NCI-H1417 treated with DMSO at 0.1 percent for 48 hours (cell line): ENCODE measurements at places on chromosomes 3 and 15.

- DNase-seq = no peak
Measured at GRCh38 chr15:89972085-89972484, 29.0 kb upstream of the ZNF710 start.

DNA sequence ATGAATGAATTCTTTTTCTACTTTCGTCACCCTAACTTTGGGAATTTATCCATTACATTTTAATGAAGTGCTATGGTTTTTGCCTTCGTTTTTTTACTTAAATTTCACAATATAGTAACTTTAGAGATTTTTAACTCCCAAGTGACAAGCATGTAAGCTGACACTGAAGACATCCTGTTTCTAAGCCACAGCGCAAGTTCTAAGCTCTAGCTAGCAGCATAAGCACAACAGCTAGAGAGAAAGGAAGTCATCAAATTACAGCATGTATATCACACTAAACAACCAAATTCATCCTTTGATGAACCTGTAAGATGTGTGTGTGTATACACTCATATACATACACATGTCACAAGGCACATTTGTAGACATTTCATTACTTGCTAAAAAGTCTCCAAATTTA is 119.3 kb downstream of the P3H2 start:
- no peak for DNase-seq

- DNase-seq = no peak
Measured at GRCh38 chr3:10273702-10274305, 18.9 kb downstream of the GHRL start.

- no peak for DNase-seq
Measured at GRCh38 chr3:102194760-102195159, 240.1 kb upstream of the ZPLD1 start.

- DNase-seq = no peak
Measured at GRCh38 chr3:51380601-51381332, 4.3 kb upstream of the MANF start.

GRCh38 chr15:48411971-48412591 is 80.9 kb downstream of the DUT start:
- DNase-seq = no peak

- no peak for DNase-seq
Measured at GRCh38 chr15:68313501-68314410, 36.2 kb downstream of the FEM1B start.

- DNase-seq = no peak
Measured at GRCh38 chr15:22911306-22911705, 68.9 kb downstream of the CYFIP1 start.

GRCh38 chr15:50049871-50050270 is 69.2 kb downstream of the ATP8B4 start:
- no peak for DNase-seq

DNA sequence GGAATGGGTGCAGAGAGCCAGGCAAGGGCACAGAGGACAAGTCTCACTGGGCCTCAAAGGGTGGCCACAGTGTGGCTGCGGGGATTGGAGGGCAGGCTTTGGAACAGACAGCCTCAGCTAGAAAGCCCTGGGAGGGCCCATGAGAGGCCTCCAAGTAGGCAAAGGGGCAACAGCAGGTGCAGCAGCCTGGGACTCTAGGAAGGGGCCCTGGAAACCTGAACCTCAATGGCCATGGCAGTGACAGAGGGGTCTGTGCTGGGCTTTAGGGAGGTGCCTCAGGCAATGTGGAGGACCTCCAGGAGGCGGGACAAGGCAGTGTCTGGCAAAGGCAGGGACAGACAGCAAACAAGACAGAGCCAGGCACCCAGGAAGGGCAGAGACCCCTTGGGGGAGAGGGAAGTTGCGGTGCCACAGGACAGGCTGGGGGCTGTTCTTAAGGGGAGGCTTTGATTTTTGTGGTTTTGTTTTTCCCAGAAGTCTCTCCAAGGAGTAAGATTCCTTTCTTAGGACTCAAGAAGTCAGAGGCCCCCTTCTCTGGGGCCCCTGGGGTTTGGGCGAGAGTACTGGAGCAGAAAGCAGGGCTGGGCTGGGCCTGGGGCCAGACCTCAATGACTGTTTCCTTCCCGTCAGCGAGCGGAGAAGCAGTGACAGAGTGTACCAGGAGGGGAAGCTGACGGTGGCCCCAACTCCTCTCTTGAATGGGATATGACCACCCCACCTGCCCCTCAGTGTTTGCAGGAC is 9.7 kb downstream of the STOML1 start:
- no peak for DNase-seq

DNA sequence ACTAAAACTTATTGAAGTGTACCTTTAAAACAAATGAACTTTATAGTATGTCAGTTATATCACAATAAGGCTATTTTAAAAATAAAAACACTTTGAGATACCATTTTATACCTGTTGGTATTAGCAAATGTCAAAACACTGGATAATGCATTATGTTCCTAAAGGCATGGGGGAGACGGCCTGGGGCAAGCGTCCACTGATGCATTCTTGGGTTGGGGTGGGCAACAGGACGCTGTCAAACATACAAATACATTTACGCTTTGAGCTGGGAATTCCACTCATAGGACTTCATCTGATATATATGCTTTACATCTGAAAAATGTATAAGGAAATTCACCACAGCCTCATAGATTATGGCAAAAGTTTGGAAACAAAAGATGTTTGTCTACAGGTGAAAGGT is 7.6 kb upstream of the GATA2 start:
- no peak for DNase-seq

GRCh38 chr15:78368651-78369050 is 28.5 kb downstream of the CRABP1 start:
- no peak for DNase-seq

DNA sequence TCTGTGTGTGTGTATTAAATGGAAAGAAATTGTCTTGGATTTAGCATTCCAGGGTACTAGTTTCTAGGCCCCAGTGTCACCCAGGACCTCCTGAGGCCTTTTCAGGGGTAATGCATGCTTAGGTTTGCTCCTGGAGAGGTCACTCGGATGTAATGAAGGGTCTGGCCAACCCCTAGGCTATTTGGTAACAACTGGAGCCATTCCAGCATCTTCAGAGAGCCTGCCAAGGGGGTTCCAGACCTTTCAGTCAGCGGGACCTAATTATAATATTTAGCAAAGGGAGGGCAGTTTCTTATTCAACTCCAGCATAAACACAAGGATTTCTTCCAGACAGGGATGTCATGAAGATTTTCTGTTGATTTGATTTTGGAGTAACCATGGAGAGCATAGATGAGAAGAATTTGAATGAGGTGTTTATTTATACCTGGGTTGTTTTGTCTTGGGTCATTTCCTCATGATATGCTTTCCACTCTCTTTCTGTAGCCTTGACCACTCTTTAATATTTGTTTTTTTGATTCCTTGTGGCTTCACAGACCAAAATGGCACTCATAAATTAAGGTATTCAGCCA is 17.4 kb downstream of the KAT2B start:
- no peak for DNase-seq

DNA sequence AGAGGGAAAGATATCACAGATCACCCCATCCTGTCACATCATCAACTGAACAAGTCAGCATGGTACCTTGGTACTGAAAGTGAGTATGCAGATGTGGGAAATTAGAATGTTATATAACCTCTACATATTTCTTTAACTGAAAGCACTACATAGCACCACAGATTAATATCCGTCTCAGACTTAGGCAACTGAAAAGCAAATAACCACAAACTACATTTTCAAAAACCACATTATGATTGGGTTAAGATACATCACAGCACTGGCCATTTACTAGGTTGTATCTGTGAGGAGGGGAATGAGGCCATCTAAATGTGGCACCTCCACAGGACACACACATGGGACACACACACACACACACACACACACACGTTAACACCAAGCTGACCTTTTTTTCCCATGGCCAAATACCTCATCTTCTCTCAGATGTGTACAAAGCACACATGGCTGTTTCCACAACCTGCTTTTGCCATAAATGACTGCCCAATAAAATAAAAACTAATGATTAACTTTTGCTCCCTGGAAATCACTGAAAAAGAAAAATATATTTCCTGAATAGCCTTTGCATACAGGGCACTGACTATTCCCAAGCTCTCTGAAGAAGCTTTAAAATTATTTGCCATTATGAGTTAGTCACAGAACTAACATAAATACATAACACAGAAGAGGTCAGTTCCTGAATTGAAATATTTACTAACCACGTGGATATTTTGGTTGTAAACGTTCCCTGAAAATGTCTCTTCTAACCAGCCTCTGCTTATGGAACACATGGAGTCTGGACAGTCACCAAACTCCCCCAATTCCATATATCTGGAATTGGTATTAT is 60.1 kb downstream of the SUMF1 start:
- no peak for DNase-seq

- no peak for DNase-seq
Measured at GRCh38 chr3:142863010-142863817, 25.7 kb downstream of the PCOLCE2 start.

DNA sequence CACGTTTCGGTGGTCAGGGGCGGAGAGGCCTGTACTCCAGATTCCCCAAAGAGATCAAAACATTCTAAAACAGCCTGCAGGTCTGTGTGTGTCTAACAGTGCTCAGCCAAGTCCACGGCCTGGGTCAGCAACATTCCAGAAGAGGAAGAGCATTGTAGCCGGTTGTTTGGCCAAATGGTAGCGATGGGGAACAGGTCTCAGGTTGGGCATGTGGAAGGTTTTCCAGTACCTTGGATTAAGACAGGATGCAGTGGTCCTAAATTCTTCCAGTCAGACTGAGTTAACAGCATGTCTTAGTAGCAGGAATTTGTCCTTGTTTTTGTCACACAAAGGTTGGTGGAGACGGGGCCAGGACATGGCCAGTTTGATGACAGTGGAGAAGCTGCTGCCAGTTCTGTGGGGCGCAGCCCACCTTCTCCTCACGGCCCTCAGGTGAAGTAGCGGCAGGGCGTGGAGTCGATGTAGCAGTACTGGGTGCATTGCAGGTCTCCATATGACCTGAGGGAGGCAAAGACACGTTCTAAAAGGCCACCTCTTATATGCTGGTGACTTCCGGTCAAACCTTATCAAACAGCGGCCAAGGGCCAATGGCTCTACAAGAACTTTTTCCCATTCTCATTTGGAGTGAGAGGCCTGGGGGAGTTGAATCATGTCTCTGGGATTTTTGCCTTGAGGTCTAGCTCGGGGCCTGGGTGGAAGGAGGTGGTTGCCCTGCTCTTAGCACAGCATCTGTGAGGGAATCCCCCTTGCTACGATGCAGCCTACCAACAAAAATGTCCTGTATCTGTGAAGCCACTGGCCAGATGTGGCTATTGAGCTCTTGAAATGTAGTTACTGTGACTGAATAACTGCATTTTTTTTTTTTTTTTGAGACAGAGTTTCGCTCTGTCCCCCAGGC is 24.1 kb downstream of the EAF1 start:
- no peak for DNase-seq

DNA sequence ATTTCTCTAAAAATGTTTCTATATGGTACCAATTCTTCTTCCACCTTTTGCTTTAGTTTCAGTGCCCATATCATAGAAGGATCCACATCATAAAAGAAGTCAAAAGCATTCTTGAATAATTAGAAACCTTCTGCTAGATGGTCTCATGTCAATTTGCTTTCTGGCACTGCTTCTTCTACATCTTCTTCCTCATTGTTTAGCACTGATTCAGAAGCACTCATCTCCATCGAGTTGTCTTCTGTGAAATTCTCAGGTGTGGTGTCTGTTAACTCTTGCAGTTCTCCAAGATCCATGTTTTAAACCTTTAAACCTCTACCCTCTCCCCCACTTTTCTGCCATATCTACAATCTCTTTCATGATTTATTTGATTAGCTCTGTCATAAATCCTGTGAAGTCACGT is 154.8 kb downstream of the WDR76 start:
- DNase-seq = no peak

GRCh38 chr3:187000711-187001151 is 70.4 kb downstream of the ST6GAL1 start:
- no peak for DNase-seq

DNA sequence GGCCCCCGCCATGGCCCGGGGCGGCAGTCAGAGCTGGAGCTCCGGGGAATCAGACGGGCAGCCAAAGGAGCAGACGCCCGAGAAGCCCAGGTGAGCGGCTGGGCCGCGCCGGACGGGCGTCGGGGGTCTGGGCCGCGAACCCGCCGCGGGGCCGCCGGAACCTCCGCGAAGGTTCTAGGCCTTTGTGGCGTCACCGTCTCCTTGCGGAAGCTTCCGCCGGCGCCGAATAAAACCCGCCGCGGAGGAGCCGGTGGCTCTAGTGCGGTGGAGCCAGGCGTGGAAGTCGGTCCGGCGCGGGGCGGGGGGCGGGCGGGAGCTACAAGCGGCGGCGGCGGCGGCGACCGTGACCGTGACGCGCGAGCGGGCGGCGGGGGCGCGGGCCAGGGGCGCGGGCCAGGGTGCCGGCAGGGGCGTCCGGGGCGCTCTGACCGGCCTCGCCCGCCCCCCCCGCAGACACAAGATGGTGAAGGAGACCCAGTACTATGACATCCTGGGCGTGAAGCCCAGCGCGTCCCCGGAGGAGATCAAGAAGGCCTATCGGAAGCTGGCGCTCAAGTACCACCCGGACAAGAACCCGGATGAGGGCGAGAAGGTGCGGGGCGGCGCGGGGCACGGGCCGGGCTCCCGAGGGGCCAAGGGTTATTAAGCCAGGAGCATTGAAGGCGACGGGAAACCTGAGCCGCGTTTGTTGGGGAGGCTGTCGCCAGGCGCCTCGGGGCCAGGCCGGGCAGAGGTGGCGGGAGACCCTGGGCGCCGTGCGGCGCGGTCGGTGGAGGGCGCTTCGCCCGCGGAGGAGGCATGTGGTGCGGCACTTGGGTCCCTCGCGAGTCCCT is at the start of gene DNAJA4:
DNAJA4 (plus strand) TSS at position 259 of the 833 bp plus-strand sequence; CDS start at position 461, 202 bp downstream.
- no peak for DNase-seq

- no peak for DNase-seq
Measured at GRCh38 chr3:167777356-167777755, 41.8 kb downstream of the SERPINI1 start.
